ENCODE measurements at places on chromosomes 1 and 21. TPM values are rescaled to one million over a fixed set of nuclear protein-coding genes. Genes with fewer than 3 reads are reported as not detected.

TENT5C gene
- total RNA-seq = 0.07 TPM

RBM11 gene
- not detected for total RNA-seq

MANEAL gene
- total RNA-seq = 25.5 TPM

RPL22 gene
- 430 TPM for total RNA-seq

PCP4L1 gene
- 0.10 TPM for total RNA-seq

PIK3C2B gene
- 6.5 TPM for total RNA-seq

NECAP2 gene
- 39.7 TPM for total RNA-seq

NUDT17 gene
- 5.7 TPM for total RNA-seq

RAB25 gene
- not detected for total RNA-seq

SLC44A5 gene
- total RNA-seq = 0.03 TPM

RHD gene
- total RNA-seq = not detected

RASAL2 gene
- 20.8 TPM for total RNA-seq

SPRR5 gene
- not detected for total RNA-seq

SPATA46 gene
- not detected for total RNA-seq

ENSA gene
- total RNA-seq = 131 TPM

OR2W3 gene
- not detected for total RNA-seq

GNPAT gene
- 38.0 TPM for total RNA-seq

FAM229A gene
- 4.2 TPM for total RNA-seq

ANGPTL1 gene
- total RNA-seq = not detected

HSD11B1 gene
- total RNA-seq = 0.26 TPM

TGFB2 gene
- 14.0 TPM for total RNA-seq

KPRP gene
- not detected for total RNA-seq

PDZK1IP1 gene
- 9.4 TPM for total RNA-seq

GJA8 gene
- total RNA-seq = not detected

Measured in A549 treated with GW870086 at 1 μM for 4 hours (cell line).